ENCODE measurements at places on chromosomes 13 and 19. TPM values are rescaled to one million over a fixed set of nuclear protein-coding genes. Genes with fewer than 3 reads are reported as not detected.

GRCh38 chr19:33558856-33559255, 37.3 kb upstream of the PEPD start:
- DNase-seq = no peak

LILRB5 gene
- polyA plus RNA-seq = 3.9 TPM

C13orf46 gene
- 0.26 TPM for polyA plus RNA-seq

DNA sequence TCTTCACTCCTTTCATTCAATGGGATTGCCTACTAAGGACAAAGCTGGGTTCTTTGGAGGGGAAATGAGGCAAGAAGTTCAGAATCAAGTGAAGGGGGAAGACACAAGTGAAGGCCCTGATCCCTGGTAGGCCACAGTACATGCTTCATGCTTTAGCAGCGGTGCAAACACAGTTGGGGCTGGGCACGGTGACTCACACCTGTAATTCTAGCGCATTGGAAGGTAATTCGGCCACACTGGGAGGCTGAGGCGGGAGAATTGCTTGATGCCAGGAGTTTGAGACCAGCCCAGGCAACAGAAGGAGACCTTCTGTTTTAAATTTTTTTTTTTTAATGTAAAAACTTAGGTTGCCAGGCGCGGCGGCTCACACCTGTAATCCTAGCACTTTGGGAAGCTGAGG, 23.4 kb upstream of the GATAD2A start:
- no peak for DNase-seq

SELENOV gene
- polyA plus RNA-seq = 0.25 TPM

RDH8 gene
- polyA plus RNA-seq = not detected

- DNase-seq = no peak
These were observed 6.7 kb upstream of the CHERP start for GRCh38 chr19:16548956-16549355.

- DNase-seq = peak; percentile 87
These were observed 2.5 kb downstream of the PRR12 start for GRCh38 chr19:49593233-49594113.

GRCh38 chr13:20882206-20882605, 20.3 kb downstream of the XPO4 start:
- no peak for DNase-seq

CFD gene
- polyA plus RNA-seq = 31.4 TPM

DNA sequence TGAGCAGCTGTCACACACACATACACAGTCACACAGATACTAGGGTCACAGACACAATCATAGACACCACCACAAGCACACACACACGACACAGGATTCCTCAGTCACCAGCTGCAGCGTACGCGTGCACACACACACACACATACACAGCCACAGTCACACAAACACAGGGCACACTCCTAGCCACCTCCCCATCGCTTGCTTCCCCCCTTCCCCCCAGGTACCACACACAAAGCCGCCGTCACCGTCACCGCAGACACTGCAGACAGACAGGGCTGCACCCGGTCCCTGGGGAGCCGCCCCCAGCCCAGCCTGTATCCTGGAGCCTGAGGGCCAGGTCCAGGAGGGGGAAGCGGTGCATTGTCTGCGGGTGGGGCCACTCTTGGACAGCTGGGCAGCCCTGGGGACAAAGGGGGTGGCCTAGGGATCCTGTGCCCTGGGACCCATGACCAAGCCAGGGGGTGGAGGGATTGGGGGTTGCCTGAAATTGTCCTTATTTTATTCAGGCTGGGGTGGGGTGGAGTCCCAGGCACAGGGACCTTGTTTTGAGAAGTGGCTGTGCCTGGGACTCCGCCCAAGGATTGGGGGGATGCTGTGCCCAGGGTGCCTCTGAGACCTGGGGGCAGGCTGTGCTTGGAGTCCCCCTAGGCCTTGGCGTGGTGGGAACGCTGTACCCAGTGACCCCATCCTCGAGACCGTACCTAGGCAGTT, 957 bp downstream of the NUMBL start:
- no peak for DNase-seq

- no peak for DNase-seq
These were observed 1080.6 kb downstream of the PCDH17 start for GRCh38 chr13:58712191-58712590.

- no peak for DNase-seq
These were observed 30.1 kb upstream of the FFAR2 start for GRCh38 chr19:35417713-35418534.

GRCh38 chr19:1718420-1719291, 34.6 kb upstream of the ONECUT3 start:
- DNase-seq = no peak

DNA sequence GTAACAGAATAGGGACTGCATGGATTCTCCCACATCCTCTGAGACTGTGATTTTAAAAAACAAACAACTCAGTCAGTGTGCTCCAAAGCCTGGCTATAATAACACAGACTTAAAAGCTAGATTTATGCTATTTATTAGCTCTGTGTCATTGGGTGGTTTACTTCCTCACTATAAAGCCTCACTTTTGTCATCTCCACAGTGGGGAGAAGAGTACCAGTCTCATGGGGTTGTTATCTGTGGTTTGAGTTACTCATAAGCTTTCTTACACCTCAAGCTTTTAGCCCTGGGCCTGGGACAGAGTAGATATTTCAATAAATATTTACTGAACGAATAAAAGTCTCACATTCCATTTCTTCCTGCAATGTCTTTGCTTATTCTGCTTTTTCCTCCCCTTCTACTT, 5.3 kb downstream of the RNASEH2B start:
- DNase-seq = no peak

DNA sequence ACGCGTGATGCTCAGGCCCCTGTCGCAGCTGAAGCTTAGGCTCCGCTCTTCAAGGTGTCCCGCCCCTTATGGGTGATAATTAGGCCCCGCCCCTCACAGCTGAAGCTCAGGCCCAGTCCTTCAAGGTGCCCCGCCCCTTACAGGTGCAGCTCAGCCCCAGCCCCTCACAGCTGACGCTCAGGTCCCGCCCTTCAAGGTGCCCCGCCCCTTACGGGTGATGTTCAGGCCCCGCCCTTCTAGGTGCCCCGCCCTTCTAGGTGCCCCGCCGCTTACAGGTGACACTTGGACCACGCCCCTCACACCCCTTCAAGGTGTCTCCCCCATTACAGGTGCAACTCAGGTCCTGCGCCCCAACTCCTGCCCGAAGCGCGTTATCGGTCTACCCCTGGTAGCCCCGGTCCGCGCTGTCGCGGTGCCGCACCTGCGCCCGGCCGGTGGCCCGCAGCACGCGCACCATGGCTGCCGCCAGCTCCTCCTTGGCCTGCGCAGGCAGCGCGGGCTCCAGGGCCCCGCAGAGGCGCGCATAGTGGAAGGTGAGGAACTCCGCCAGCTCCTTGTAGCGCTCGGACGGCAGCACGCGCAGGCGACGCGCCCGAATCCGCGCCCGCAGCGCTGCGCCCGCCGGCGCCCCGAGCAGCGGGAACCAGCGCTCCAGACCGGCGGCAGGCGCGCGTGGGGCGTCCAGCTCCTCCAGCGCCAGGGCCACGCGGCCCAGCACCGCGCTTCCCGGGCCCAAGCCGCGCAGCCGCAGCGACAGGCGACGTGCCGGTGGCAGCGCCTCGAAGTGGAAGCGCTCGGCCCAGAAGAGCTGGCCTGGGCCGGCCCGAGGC, 7.3 kb downstream of the RASAL3 start:
- DNase-seq = no peak

CBY2 gene
- polyA plus RNA-seq = not detected

GRCh38 chr13:74576420-74576819, 442.2 kb upstream of the KLF12 start:
- no peak for DNase-seq

DNA sequence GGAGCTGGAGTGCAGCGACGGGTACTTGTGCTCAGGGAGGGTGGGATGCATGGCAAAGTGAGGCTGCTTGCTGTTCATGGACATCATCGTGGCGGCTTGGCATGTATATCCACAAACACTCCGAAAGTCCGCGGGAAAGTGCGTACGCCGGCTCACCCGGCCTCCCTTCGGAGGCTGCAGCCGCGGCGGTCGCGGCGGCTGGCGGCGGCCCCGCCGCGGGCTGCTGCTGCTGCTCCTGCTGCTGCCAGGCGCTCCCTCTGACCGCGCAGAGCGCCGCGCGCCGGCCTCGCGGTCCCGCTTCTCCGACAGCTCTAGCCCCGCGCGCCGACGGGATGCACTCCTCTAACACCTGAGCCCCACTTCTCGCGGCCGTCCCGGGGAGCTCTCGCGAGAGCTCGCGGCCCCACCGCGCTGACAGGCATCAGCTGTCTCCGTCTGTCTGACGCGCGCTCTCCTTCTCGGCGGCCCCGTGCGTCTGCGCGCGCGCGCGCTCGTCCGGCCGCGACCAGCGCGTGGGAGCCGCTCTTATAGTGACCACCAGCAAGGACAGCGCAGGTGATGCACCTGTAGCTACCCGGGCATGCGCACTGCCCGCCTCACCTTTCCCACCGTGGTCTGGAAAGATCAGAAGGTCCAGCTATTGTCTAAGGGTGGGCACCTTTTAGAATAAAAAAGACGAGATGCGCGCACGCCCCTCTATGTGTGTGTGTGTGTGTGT, at the start of gene POU4F1:
TSS of gene POU4F1 (minus strand) at position 313 of the 718 bp plus-strand sequence. CDS start at position 87, 226 bp downstream.
- DNase-seq = no peak

DNA sequence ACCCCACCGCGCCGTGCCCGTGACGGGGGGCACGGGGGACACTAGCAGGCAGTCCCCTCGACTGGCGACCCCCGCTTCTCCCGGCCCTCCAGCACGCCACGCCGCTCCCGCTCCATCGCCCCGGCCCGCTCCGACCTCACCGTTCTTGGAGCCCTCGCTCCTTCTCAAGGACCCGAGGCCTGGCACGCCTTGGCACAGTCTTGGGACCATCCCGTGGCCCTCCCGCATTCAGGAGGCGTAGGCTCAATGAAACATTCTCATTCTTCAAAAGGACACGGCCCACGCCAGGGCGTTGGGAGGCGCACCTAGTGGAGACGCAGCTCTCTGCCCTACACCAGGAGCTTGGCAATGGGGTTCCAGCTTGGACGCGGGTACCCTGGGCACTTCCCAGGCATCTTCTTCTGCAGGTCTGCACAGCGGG, 473 bp upstream of the CERS1 start:
- DNase-seq = no peak

DNA sequence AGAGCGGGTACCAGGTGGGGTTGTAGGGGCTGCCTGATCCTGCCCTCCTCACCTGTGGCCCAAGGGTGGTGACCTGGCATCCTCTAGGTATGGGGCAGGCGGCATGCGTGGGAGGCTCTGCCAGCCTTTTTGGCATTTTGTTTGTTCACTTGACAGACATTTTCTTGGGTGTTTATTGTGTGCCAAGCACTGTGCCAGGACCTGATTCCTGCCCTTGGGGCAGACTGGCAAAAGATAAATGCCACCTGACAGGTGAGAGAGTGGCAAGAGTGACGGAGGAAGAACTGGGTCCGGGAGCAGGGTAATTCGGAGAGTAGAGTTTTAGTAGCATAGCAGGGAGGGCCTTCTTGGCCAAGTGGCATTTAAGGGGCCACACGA, 6.0 kb downstream of the RAB11B start:
- no peak for DNase-seq

ZBTB7A gene
- 6.6 TPM for polyA plus RNA-seq

DNA sequence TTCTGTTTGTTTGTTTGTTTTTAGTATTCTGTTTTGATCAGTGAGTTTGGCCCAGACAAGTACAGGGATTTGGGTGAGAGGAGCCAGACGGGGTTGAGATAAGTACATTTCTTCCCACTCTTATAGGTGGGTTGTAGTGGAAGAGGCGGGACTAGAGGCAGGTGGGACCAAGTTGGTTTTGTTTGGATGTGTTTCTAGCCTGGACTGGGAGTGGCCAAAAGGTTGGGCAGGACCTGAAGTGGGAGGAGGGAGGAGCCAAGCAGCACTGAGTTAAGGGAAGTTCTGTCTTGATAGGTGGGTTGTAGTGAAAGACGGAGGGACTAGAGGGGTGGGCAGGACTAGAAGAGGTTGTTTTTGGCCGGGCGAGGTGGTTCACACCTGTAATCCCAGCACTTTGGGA, 9.0 kb downstream of the DNASE2 start:
- no peak for DNase-seq

ZNF626 gene
- polyA plus RNA-seq = 22.0 TPM

DNA sequence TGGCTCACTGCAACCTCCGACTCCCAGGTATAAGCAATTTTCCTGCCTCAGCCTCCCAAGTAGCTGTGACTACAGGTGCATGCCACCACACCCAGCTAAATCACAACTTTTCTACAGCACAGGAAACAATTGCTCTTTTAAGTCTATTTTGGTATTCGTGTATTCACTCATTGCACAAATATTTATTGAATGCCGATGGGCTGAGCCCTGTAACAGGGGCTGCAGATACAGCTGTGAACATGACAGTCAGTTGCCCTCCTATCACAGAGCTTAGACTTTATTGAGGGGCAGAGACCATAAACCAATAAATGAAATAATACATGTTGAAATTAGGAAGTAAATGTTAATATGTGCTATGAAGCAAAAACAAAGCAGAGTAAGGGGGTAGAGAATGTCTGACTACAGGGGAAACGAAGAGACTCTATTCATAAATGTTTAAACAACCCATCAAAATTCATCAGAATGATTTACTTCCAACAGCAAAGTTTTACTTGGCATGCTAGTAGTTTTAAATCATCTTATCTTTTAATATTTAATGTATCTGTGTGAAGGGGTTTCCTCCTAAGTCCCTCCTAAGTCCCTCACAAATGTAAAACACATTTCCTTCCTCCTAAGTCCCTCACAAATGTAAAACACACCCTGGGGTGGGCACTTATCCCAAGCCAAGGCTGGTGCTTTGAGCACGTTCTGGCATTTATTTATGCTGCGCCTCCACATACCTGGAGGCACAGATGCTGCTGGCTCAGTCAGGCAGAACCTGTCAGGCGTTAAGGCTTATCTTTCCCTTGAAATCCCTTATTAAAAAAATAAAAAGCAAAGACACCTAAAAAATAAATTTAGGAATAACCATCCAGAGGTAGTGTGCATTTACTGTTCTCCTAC, 140.8 kb downstream of the MIPEP start:
- no peak for DNase-seq

GRCh38 chr19:48966541-48967345, 1.6 kb downstream of the FTL start:
- DNase-seq = no peak

TICAM1 gene
- polyA plus RNA-seq = 6.4 TPM

DNA sequence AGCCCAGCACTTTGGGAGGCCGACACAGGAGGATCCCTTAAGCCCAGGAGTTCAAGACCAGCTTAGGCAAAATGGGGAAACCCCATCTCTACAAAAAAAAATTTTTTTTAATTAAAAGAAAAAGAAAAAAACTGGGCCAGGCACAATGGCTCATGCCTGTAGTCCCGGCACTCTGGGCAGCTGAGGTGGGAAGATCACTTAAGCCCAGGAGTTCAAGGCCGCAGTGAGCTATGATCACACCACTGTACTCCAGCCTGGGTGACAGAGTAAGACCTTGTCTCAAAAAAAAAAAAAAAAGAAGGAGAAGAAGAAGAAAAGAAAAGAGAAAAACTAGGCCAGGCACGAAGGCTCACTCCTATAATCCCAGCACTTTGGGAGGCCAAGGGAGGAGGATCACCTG, 4.3 kb downstream of the ELL start:
- no peak for DNase-seq

- no peak for DNase-seq
These were observed 575.8 kb downstream of the DACH1 start for GRCh38 chr13:71290963-71291841.

GRCh38 chr13:67518785-67519184, 288.6 kb upstream of the PCDH9 start:
- DNase-seq = no peak

KANK2 gene
- 249 TPM for polyA plus RNA-seq

GRCh38 chr13:43307921-43308433, 284.6 kb downstream of the DNAJC15 start:
- peak; percentile 45 for DNase-seq

Data from right lung (tissue), 10 donors.